ENCODE measurements at places on chromosomes 13 and 19. TPM values are rescaled to one million over a fixed set of nuclear protein-coding genes. Genes with fewer than 3 reads are reported as not detected.

The CERS1 gene
- total RNA-seq = 2.1 TPM

The PSG1 gene
- not detected for total RNA-seq

The STOML3 gene
- total RNA-seq = not detected

The APOC4 gene
- not detected for total RNA-seq

The GPC5 gene
- total RNA-seq = 1.8 TPM

The PABPC3 gene
- not detected for total RNA-seq

The SHISA7 gene
- not detected for total RNA-seq

The CLDND2 gene
- 1.3 TPM for total RNA-seq

The GAMT gene
- 48.1 TPM for total RNA-seq

The NEK5 gene
- 0.44 TPM for total RNA-seq

The ALOX5AP gene
- total RNA-seq = 26.9 TPM

The CD37 gene
- 10.6 TPM for total RNA-seq

The ADPRHL1 gene
- 245 TPM for total RNA-seq

The TMEM259 gene
- total RNA-seq = 110 TPM

The CEACAM1 gene
- 2.4 TPM for total RNA-seq

GRCh38 chr13:46593398-46593797 is 40.4 kb downstream of the LRCH1 start:
- DNase-seq = no peak

DNA sequence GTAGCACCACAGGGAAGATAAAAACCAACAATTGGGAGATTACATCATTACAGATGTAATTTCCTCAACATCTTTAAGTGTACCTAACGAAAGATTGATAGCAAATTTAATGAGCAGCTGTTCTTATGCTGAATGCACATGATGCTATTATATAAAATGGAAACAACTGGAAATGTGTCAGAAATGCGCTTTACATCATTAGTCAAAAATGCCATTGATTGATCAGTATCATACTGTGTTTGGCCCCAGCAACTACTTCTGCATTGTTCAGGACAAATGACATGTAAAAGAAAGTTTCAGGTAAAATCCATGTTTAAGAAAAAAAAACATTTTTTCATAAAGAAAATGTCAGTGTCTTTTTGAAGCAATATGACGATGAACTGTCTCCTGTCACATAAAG is 625.5 kb upstream of the MIR17HG start:
- no peak for DNase-seq

DNA sequence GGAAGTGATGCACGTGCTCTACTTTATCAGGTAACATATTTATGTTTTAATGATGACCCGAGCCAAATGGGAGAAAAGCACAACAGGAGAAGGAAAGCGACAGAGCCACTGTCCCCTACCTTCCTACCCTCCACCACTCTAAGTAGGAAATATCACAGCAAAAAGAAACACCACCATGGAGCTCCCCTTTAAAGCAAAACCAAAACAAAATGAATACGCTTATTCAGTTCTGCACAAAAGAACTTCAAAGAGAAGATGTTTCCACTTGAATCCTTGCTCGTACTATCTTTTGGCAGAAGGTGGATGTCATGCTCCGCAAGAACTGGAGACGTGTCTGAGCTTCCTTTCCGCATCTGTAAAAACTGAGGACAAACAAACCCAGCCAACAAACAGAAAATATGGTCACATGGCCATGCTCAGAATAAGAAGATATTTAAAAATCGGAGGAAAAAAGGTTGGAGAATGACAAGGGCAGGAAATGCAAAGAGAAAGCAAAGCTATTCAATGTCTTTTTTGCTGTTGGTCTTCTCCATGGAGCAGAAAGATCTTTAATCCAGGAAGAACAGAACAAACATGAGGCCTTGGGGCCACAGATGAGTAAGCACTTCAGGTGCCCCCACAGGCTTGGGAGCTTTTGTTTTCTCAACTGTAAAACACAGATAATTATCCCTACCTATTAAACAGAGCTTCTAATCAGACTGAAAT is 19.5 kb downstream of the N4BP2L1 start:
- DNase-seq = no peak

GRCh38 chr19:2604747-2605329 is 97.7 kb downstream of the GNG7 start:
- no peak for DNase-seq

GRCh38 chr19:12783849-12784393 is 7.4 kb upstream of the JUNB start:
- DNase-seq = peak; percentile 82

DNA sequence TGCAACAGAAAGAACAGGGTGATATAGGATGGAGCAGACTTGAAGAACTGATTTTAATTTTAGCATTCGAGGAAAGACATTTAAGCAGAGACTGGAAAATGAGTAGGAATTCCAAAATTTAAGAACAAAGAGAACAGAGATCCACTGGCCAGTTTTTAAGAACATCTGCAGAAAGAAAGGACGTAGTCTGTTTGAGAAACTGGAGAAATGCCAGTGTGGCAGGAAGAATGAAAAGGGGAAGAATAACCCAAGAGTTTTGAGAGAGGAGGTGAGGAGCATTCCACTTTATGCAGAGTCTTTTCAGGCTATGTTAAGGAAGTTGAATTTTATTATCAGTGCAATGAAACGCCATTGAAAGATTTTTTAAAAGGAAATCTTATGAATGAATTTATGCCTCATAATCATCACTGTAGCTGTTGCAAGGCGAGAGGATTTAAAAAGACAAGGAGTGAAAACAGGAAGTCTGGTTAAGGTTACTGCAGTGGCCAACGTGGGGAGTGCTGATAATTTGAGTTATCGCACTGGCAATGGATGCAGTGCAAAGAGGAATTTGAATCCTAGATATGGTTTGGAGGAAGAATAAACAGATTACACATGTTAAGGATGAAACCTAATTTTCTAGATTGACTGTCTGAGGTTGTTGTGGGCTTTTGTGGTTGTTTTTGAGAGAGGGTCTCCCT is 253.8 kb downstream of the DACH1 start:
- DNase-seq = no peak

- DNase-seq = no peak
Measured at GRCh38 chr13:42474954-42475353, 99.0 kb upstream of the TNFSF11 start.

GRCh38 chr13:94984958-94985357 is 272.6 kb upstream of the SOX21 start:
- no peak for DNase-seq

- DNase-seq = no peak
Measured at GRCh38 chr19:46573679-46574498, 27.2 kb upstream of the CALM3 start.

- no peak for DNase-seq
Measured at GRCh38 chr13:107124730-107125129, 556.8 kb upstream of the ARGLU1 start.

- no peak for DNase-seq
Measured at GRCh38 chr13:48094404-48094780, 512 bp downstream of the MED4 start.

DNA sequence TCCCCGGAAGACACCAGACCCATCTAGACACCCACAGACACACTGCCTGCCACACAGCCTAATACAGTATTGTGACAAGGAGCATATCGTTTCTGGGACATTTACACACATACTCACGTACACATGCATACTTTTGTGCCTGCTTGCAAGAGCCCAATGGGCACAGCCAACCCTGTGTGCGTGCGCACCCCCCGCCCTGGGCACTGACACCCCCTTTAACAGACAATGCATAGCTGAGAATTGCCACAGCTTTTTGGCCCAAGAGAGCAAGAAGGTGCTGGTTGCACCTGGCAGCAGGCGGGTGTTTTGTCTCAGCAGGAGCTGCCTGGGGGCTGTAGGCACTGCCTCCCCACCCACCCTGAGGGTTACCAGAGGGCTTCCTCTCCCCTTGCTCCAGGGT is 1.7 kb upstream of the NFIX start:
- DNase-seq = no peak

DNA sequence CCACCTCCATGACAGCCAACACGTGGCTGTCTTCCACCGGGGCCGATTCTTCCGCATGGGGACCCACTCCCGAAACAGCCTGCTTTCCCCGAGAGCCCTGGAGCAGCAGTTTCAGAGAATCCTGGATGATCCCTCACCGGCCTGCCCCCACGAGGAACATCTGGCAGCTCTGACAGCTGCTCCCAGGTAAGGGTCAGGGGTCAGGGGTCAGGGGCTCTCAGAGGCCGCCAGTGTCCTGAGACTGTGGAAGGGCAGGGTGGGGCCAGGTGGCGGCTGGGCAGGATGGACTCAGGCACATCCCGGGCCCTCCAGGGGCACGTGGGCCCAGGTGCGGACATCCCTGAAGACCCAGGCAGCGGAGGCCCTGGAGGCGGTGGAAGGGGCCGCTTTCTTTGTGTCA is 15.0 kb downstream of the CPT1C start:
- DNase-seq = no peak

- DNase-seq = no peak
Measured at GRCh38 chr13:101811284-101811839, 358.9 kb downstream of the ITGBL1 start.

DNA sequence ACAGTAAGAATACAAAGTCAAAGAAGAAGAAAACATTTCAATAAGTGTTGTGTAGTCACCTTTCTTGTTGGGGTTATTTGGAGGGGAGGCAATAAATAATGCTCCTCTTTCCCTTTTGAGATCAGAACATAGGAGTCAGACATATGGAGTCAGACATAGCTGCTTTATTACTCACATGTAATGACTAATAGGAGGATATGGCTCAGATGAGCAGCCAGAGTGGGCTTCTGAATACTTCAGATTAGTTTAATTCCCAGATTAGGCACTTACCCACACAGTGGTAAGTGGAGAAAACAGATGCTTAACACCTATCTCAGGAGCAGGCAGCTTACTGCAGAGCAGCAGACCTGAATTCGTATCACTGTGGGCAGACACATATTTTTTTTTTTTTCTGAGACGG is 31.7 kb upstream of the C1QTNF9B start:
- no peak for DNase-seq

GRCh38 chr13:111908981-111909380 is 158.0 kb upstream of the SOX1 start:
- no peak for DNase-seq

GRCh38 chr19:52739576-52739975 is 4.7 kb upstream of the ZNF611 start:
- no peak for DNase-seq

DNA sequence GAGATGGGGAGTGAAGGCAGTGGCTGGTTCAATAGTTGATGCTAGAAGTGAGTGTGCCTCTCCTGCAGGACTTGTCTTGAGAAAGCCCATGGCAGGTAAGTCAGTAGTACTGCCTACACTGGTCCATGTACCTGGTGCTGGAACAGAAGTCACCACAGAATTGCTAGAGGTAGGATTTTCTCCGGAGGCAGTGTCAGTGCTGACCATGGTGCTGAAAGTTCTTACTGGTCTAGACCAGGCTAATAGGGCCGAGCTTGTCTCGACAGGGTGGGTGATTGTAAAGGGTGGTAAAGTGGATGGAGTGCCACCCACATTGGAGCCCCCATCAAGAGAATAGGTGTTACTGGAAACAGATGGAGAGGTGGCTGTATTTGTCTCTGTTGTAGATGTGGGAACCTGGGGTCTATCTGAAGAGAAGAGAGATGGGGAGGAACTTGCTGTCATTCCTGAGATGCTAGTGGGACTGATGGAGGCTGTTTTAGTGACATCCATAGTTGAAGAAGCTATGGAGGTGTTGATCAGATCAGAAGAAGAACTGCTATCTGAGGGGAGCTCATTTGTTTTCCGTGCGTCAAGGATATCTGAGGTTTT is 36.6 kb downstream of the MUC16 start:
- DNase-seq = no peak

- peak; percentile 31 for DNase-seq
Measured at GRCh38 chr19:15124572-15125231, 17.5 kb downstream of the SYDE1 start.

DNA sequence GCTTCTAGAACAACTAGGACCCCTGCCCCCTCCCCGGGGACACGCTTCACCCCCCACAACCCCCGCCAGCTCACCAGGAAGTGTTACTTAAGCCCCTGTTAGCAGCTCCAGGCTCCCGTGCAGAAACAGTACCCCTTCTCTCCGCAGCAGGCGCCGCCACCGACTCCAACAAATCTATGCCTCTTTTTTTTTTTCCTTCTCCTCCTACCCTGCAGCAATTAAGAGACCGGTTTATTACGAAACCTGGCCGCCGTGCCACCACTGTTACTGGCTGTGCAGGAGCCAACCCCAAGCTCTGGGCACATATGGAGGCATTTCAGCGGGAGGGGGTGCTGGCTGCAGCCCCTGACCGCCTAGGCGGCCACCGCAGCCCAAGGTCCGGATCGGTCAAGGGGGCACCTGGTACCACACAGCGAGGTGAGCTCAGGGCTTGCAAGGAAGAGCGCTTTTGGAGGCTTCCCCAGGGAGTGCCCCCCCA is 2.4 kb downstream of the GADD45B start:
- DNase-seq = peak; percentile 67

GRCh38 chr13:51451467-51452360 is 1.1 kb downstream of the INTS6 start:
- DNase-seq = peak; percentile 89

GRCh38 chr19:38980583-38981374 is 5.2 kb upstream of the FBXO17 start:
- no peak for DNase-seq

DNA sequence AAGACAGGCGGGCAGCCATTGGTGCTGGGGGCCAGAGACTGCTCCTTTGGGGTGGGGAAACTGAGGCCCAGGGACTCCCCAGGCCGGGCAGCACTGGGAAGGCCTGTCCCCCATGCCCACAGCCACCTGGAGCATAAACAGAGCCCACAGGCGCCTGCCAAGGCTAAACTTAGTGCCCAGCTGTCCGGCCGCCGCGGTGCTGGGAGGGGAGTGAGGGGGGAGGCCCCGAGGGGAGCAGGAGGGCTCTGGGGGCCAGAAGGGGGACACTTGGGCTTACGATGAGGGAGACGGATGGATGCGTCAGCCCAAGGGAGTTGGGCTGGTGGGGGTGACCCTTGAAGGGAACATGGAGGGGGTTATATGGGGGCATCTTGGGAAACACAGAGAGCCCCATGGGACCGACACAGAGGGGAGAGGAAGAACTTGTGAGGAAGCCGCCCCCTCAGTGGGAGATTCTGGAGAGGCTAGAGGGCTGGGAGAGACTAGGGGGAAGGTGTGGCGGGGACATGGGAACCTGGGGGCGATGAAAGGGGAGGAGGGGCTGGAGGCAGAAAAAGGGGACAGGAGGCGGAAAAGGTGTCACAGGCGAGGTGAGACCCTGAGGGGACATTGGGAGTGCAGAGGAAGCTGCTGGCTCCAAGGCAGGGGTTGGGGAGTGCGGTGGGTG is 2.2 kb downstream of the CERS1 start:
- DNase-seq = no peak

- no peak for DNase-seq
Measured at GRCh38 chr19:13621413-13621812, 115.1 kb upstream of the CACNA1A start.

DNA sequence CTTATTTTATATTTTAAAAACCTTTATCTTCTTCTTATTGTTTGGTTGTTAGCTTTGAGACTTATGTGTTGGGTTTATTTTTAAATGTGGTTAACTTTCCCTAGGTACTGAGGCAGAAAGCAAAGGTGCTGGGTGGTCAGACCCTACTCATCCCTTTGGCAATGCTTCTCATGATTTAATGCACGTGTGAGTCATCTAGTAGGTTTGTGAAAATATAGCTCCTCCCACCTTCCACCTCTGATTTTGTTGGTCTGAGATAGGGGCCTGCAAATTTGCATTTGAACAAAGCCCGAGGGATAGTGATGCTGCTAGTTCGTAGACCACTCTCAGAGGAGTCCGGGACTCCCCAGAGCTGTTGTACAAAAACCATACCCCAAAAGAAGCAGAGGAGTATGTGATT is 771.3 kb upstream of the ARGLU1 start:
- DNase-seq = no peak
